AG09319 (cell line): ENCODE measurements at places on chromosomes 2 and 18.

- DNase-seq, result no peak
These were observed 52.4 kb downstream of the SLC66A2 start for GRCh38 chr18:79898952-79899608.

DNA sequence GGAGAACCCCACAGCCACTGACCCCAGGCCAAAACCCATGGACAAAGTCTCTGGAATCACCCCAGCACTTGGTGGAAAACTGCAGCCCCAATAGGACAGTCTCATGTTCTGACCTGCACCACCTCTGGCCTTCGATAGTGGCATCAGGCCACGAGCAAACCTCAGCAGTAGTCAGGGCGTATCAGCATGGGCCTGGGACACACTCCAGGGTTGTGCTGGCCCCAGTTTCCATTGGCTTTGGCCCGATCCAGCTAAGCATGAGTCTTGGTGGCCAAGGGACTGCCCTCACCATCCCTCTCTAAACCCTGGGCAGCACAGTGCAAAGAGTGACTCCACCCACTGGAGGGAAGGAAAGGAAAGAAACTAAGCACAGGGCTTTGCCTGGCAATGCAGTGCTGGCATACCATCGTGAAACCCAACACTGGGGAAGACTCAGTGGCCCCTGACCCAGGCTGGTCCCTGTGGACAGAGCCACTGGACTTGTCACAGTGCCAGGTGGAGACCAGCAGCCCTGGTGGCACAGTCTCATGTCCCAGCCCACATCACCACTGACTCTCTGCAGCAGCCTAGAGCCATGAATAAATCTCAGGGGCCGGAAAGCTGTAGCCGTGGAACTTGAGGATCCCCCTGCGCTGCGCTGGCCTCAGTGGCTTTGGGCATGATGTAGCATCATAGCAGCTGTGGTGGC is 46.3 kb downstream of the ZNF519 start:
- DNase-seq, result no peak

DNA sequence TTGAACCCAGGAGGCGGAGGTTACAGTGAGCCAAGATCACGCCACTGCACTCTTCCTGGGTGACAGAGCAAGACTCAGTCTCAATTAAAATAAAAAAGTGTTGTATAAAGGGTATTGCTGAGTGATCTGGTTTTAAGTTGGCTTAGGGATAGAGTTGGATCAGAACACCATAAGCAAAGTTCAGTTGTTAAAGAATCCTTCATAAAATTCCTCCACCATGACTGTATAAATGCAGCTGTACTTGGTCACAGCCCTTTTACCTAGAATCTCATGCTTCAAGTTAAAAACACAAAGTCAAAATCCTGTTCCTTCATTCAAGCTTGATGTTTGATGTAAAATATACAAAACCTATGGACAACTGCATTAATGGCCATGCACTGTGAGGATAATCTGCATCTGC is 33.4 kb upstream of the PNO1 start:
- DNase-seq, result no peak

GRCh38 chr2:218168635-218169462 is 2.1 kb upstream of the CXCR1 start:
- DNase-seq, result no peak

DNA sequence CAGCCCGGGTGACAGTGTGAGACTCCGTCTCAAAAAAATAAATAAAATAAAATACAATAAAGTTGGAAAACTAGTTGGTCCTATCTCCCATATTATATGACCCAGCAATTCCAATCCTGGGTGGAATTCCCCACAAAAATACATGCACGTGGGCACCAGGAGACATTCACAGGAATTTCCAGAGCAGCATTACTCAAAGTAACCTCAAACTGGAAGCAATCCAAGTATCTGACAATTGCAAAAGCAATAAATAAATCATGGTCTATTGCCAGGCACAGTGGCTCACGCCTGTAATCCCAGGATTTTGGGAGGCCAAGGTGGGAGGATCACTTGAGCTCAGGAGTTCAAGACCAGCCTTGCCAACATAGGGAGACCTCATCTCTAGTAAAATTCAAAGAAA is 101.2 kb upstream of the MAP4K4 start:
- no peak for DNase-seq

DNA sequence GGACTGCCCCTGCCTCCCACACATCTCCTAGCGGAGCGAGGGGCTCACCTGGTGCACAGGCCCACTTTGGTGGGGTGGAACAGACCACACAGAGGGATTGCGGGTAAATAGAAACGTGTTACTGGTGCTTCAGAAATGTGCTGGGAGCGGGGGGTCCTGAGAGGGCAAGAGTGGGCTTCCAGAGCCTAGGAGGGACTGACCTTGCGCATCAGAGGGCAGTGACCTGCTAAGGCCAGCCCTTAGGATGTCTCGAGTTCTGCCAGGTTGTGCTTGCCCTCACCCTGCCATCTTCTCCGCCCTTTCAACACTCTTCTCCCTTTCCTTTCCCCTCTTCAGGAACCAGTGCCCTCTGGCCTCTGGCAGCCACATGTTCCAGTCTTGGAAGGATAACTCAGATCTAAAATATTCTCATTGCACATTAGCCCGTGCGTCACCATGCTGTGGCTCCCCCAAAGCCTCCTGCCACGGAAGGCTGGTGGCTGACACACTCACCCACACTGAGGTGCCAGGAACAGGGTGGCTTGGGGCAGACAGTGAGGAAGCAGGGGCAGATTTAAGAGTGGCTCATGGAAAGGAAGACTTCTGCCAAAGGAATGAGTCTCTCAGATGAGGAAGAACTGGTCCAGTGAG is 89.6 kb downstream of the MCFD2 start:
- DNase-seq, result no peak

GRCh38 chr2:2575870-2576386 is 244.9 kb upstream of the MYT1L start:
- no peak for DNase-seq

DNA sequence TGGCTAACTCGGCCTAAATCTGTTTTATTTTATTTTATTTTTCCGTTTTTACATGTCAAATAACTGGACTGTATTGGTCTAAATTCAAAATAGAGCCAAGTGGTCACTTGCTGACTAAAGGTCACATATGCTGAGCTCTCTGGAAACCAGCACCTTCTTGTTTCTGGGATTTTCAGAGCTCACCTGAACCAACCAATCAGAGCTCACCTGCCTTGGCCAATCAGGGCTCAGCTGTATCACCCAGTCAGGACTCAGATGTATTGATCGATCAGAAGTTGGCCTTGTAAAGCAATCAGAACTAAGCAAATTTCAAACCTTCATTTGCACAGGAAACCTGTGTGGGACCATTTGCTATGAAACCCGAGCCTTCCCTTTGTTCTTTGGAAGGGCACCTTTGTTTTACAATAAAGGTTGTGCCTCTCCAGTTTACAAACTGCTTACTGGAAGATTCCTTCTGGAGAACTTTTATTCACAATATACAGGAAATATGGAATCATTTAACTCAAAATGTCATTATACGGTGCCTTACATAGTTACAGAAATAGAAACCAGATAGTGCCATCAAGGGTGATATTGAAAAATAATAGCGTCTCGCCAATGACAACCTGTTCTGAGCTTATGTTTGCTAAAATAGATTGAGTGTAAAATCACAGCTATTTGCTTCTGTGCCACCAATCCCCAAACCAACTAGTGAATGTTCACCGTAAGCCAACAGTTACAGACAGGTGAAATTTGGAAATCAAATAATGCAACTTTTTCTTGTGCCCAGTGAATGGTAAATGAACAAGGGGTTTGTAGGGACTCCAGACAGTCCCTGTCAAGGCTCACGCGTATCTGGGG is 17.3 kb upstream of the PSD4 start:
- DNase-seq, result no peak

- DNase-seq, result no peak
These were observed 983 bp downstream of the CXXC1 start for GRCh38 chr18:50286391-50287027.

DNA sequence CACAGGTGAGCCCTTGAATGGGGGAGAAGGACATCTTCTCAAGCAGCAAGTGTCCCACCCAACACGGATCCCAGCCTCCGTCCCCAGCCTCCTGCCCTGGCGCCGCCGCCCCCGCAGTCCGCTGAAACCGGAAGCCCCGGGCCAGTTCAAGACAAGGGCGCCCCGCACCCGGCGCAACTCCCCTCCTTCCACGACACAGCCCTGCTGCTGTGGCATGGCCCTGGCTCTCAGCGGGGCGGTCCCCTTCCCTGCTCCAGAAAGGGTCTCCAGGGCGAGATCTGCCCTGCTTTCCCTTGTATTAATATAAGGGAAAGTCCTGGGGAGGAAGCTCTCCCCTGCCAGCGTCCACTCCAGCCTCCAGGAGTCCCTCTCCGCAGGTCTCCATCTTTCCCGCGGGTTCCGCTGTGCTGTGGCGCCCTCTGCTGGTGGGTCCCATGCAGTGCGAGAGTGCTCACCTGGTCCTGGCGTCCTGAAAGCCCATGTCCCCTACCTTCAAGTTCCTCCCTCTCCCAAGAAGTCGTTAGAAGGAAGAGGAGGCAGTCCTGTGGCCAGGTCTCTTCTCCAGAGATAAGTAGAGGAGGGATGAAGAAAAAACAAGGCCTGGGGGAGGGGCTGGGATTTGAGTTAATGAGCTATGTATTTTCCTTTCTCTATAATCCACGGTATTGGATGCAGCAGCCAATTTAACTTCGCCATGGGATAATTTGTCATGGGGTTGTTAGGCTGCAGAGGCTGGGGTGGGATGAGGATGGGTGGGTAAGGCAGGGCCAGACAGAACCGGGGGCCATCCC is 176.0 kb downstream of the SMAD2 start:
- no peak for DNase-seq

DNA sequence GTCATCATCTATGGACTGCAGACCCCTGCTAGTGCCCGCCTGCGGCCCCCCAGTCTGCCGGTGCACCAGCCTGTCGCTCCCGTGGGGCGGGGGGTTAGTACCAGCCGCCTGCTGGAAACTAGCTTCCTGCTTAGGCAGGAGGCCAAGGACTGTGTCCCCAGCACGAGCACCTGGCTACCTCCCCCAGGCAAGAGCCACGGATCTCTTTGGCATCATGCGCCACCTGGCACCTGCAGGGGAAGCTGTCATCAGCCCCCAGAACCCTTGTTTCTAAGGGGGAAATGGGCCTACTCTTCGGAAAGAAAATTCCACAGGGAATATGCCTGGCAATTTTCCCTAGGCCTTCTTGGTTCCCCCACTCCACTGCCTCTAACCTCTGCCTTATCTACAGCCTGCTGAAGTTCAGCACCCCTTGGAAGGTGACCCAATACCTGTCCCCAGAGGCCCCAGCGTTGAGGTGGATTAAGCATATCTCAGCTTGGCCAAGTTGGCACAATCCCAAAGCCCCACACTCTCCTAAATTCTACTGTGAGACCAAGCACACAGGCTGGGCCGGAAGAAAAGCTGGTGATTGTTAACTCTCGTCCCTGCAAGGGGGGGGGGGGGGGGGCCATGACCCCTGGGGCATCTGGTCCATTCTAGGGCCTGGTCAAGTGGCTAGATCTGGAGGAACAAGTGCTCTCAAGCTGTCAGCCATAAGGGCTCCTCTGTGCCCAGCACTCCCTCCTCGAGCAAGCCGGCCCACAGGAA is 62.0 kb upstream of the POMC start:
- DNase-seq, result no peak

GRCh38 chr18:74468547-74469061 is 11.5 kb upstream of the DIPK1C start:
- no peak for DNase-seq

DNA sequence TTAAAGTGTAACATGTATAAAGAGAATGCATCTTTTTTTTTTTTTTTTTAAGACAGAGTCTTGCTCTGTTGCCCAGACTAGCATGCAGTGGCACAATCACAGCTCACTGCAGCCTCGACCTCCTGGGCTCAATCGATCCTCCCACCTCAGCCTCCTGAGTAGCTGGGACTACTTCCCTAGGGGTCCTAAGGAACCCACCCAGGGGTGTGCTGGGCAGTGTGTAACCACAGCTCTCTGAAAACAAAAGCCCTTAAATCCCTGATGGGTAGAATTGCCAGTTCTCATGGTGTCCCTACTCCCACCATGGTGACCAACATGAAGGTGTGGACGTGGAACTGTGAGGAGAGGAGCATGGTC is 105.6 kb upstream of the ST3GAL5 start:
- no peak for DNase-seq

DNA sequence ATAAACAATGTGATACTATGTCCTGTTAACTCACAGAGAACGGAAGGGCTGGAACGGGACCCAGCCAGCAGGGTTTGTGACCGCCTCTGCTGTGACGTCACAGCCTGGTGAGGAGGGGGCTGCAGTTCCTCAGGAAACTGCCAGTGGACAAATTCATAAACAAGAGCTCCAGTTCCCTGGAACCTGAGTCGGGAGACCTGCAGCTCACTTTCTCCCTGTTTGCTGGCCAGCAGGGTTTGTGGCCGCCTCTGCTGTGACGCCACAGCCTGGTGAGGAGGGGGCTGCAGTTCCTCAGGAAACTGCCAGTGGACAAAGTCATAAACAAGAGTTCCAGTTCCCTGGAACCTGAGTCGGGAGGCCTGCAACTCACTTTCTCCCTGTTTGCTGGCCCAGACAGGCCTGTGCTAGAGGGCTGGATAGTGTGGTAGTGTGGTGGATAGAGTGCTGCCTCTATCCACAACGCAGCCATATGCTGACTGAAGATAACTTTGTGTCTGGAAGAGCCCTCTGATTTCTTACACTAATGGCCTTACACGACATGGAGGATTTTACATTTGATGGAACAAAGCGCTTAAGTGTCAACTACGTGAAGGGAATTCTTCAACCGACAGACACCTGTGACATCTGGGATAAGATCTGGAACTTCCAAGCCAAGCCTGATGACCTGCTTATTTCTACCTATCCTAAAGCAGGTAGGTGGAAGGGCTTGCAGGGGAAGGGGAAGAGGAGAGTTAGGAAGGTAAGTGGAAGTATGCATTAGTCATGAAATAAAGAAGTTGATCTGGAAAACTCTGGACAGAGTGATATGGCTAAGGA is at the start of gene SULT1C4:
Gene SULT1C4, plus strand, starts transcription at position 140 of the 816 bp plus-strand sequence. Its CDS starts 384 bp downstream, at position 524.
- no peak for DNase-seq

GRCh38 chr2:42114091-42114490 is 55.1 kb upstream of the EML4 start:
- no peak for DNase-seq

DNA sequence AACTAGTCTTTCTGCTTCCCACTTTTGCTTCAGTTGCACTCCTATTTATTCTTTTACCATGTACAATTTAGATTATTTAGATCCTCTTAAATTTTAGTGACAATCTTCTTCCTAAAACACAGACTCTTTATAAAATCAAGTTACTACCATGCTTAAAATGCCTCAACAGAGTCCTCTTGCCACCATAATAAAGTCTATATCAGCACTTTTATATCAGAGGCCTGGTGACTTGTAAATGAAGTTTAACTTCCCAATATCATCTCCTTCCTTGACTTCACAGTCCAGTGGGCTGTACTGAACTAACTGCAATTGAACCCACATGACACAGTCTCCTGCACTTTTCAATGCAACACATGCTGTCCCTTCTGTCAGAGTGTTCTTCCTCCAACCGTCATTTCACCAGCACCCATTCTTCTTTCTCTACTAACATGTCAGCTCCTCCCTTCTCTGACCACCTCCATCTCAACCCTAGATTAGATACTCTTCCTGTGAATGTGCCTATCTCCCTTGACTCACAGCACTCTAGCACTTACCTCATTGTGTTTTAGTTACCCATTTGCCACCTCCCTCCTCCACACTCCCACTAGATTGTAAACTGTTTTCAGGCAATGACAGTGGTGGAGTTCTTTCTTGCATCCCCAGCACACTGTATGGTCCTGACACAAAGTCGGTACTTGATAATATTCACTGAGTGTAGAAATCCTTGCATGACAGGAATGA is 414.9 kb downstream of the SATB2 start:
- DNase-seq, result no peak
